Activated T-helper 1 cell treated with anti-CD3 and anti-CD28 coated beads, Interleukin-2, amount 50 U/mL, for 16 hours (primary cell): ENCODE measurements at places on chromosomes 6 and 20.
A peak's percentile ranks its signal among the peaks of the same experiment; 100 is the strongest.

GRCh38 chr6:150599199-150600009, at the start of gene PLEKHG1:
Gene PLEKHG1 (plus strand): TSS chr6:150599885. CDS start chr6:150733682, 133,797 bp downstream.
- DNase-seq: peak; percentile 29

- no peak for DNase-seq
Measured at GRCh38 chr6:37135835-37136694, 33.9 kb upstream of the PIM1 start.

- peak; percentile 54 for DNase-seq
Measured at GRCh38 chr20:31603822-31604566, 1.1 kb upstream of the ID1 start.

GRCh38 chr6:151068761-151069312, 170.9 kb upstream of the AKAP12 start:
- no peak for DNase-seq

- no peak for DNase-seq
Measured at GRCh38 chr6:87115402-87116135, 20.7 kb upstream of the CGA start.

DNA sequence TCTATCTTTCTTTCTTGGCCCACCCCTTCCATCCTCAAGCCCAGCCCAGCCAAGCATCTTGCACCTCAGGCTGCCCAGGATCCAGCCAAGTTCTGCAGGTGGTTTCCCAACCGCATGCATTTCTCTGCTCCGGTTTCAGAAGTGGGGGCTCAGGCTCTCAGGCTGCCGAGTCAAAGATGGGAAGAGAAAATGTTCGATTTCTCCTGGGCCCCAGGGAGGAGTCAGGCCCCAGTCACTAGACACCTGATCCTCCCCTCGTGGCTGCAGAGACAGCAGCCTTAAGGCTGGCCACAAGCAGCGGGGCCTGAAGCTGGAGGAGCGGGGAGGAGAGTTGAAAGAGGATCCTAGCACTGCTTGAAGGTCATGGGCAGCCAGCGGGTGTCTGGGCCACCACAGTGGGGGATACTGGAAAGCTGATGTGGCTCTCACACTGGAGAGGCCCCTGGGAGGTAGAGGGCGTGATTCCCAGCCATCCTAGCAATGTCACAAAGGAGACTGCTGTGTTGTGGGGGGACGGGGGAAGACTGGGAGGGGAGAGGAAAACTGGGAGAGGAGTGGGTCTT, 42.2 kb upstream of the ZFAND3 start:
- DNase-seq: no peak

DNA sequence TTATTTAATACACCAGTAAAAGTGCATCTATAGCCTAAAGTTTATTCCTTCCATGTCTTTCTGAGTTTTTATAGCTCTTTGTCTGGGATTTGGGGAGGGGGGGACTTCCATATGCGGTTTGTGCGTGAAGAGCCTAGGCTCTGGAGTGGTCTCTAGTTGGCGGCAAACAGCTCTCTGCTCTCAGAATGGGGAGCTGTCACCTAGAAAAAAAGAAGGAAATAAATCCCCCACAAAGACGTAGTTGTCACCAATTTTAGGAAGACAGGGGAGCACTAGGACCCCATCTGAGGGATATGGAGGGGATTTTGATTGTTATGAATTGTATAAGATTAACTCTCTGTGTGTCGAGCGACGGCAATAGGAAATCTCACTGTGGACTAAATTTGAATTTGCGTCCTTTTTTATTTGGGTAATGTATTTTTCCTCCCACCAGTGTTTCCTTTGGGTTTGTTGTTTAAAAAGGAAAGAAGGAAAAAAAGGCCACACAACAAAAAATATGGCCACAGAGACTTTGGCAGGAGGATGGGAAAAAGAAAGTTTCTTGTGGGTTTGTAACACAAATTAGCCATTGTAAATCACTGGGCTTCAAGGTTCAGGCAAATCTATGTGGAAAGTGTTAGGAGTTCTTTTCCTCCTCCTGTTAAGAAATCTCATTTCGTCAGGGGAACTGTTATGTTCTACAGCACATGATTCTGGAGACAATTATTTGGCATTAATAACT, 7.4 kb downstream of the POU3F2 start:
- no peak for DNase-seq

DNA sequence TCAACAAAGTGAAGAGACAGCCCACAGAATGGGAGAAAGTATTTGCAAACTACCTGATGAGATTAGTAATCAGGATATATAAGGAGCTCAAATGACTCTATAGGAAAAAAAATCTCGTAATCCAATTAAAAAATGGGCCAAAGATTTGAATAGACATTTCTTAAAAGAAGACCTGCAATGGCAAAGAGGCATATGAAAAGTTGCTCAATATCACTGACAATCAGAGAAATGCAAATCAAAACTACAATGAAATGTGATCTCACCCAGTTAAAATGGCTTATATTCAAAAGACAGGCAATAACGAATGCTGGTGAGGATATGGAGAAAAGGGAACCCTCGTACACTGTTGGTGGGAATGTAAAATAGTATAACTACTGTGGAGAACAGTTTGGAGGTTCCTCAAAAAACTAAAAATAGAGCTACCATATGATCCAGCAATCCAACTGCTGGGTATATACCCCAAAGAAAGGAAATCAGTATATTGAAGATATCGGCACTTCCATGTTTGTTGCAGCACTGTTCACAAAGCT, 65.0 kb downstream of the TOX2 start:
- no peak for DNase-seq

- DNase-seq: no peak
Measured at GRCh38 chr20:10634211-10634610, 39.6 kb downstream of the JAG1 start.

DNA sequence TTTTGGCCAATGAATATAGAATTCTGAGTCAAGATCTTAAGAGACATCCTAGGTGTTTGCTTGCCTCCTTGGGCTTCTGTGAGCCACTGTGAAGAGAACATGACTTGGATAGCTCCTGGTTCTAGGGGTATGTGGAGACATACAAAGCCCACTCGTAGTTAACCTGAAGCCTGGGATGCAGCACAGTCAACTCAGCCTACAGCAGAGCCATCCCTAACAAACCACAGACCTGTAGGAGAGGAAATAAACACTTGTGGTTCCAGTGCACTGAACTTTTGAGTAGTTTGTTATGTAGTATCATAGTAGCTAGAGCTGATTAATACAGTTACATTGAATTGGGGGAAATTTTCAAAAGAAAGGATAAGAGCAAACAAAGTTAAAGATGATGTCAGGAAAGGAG, 474.4 kb upstream of the HSF2 start:
- DNase-seq: no peak

GRCh38 chr6:167759912-167760311, 66.8 kb upstream of the AFDN start:
- no peak for DNase-seq

GRCh38 chr6:37306624-37307222, 47.1 kb upstream of the RNF8 start:
- DNase-seq: no peak

DNA sequence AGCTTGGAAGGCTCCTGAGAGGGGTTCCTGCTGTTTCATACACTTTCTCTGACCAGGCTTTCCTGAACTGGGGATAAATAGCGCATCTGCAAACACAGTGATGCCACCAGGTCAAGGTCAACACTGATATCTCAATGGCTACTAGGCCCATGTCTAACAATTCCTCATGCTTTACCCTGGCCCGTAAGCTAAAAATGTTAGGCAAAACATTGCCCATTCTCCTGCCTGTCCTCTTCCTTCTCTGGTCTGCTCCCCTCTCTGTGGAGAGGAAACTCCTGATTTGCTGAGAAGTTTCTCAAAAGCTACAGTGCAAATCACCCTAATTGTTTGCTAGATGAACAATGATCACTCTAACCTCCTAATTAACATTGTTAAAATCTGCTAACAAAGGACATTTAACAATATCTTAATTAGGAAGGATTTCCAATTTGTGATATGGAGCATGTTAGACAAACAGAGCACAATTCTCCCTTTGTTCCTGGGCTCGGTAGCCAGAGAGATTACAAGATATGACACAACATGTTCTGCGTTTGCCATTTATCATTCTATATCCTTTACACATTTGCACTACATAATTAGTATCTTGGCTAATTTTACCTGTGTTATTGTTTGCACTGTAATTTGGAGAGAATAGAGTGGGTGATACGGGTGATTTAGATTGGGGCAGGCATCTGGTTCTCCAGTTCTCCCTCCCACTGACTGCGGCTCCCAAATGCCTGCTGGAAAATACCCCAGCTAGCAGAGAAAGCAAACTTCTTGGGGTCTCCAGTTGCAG, 266.8 kb downstream of the CD83 start:
- DNase-seq: no peak

DNA sequence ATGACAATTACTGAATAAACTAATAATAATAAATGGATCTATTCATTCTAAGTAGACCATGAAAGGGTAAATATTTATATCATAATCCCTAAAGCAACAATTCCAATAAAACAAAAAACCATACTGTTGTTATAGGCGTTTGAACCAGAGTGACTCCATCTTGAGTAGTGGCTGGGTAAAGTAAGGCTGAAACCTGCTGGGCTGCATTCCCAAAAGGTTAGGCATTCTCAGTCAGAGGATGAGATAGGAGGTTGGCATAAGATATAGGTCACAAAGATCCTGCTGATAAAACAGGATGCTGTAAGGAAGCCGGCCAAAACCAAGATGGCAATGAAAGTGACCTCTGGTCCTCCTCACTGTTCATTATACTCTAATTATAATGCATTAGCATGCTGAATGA, 8.3 kb downstream of the OR2H1 start:
- no peak for DNase-seq

GRCh38 chr20:6673071-6673470, 94.4 kb upstream of the BMP2 start:
- DNase-seq: no peak

GRCh38 chr6:156701966-156702365, 75.2 kb upstream of the ARID1B start:
- no peak for DNase-seq
